A172 (cell line): ENCODE measurements at places on chromosomes 6 and 20. TPM values are rescaled to one million over a fixed set of nuclear protein-coding genes. Genes with fewer than 3 reads are reported as not detected.

DNA sequence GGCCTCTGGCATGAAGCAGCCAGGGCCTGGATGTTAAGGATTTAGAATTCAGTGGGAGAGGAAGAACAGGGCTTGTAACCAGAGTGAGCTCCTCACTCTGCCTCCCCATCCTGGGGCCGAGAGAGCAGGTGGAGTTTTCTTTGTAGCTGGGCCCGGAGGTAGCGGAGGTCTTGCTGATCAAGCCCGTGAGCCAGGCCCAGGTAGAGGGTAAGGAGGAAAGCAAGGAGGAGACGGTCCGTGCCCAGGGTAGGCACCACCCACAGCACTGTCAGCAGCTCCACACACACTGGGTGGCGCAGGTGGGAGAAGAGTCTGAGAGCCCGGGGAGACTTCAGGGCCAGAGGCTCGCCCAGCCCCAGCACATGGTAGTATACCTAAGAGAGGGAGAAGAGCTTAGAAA is 2.1 kb upstream of the PPP1R18 start:
- no peak for DNase-seq

MEP1A gene
- total RNA-seq, result not detected in 2 replicates

CST2 gene
- total RNA-seq, result not detected in 2 replicates

LGSN gene
- total RNA-seq, result not detected in 2 replicates
